GM04503 (cell line): ENCODE measurements at places on chromosomes 1 and 21.

DNA sequence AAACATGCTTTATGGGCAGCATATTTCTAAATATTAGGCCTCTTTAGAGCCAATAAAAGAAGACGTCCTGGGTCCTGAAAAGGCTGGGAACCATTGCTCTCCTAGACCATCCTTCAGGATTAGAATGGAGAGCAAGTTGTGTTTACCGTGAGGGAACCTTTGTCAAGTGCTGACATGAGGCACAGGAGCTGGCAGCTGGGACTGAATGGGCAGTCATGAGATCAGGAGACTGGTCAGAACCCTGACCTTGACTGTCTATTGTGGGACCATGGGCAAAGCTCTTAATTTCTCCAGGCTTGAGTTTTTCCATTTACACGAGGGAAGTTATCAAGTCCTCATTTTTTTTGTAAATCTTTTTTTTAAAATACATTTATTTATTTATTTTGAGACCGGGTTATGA is 5.2 kb downstream of the PFKFB2 start:
- no peak for DNase-seq

- DNase-seq, result no peak
Observed at GRCh38 chr1:52640697-52641096, 7.7 kb downstream of the SHISAL2A start.

- no peak for DNase-seq
Observed at GRCh38 chr1:200861937-200862647, 10.7 kb upstream of the GPR25 start.

DNA sequence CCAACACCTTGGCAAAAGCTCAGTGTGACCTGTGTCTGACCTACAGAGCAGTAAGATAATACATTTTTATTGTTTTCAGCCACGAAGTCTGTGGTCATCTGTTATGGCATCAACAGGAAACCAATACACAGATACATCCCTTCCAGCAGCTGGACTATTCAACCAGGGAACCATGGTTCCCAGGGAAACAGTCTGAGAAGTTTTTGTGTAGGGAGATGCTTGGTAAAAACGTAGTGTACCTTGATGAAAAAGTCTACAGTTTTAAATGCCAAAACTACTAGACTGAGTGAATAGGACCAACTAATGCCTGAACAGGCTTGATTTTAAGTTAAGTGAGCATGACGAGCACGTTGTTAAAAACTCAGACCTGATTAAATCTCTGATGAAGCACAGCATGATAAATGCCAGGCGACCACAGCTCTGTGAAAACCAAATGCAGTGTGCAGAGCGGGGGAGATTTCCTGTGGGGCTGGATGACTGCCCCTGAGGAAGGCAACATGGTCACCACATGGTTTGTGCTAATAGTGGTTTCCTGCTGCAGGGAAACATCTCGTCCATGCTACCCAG is 228.9 kb downstream of the TNR start:
- no peak for DNase-seq

DNA sequence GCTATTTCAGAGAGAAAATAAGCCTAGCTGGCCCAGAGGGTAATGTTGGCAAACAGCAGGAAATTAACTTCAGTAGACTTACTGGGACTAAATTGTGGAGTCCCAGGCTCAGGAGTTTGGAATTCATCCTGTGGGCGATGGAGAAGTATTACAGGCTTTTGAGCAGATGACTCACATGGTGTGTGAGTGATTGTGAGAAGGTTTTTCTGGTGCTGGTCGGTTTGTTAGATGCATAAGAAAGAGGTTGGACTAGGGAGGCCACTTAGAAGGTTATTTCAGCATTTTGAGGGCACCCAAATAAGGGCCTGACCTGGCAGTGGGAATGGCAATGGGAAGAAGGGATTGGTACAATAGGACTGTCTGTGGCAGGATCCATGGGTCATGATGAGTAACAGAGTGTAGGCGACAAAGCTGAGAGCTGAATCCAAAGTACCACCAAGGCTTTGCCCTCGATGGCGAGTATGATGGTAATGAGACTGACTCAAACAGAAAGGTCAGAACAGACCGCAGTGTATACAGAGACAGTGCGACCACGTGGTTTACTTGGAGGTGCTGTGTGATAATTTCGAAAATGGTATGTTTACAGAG is 69.2 kb upstream of the KIF26B start:
- peak; percentile 96 for DNase-seq

DNA sequence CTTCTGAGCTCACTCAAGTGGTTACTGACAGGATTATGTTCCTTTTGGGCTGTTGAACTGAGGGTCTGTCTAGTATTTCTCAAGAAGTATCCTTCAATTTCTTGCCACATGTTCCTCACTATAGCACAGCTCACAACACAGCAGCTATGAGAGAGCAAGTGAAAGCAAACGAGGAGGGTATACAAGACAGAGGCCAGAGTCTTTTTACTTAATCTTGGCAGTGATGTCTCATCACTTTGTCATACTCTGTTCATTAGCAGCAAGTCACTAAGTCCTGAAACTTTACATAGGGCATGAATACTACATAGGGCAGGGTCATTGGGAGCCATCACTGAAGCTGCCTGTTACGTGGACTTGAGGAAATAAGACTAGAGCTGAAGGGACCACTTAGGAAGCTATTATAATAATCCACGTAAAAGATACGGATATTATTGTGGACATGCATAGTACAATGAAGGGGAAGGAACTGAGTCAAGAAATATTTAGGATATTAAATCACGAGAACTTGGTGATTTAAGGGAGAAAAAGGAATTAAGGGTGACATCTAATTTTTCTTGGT is 63.7 kb downstream of the SLC30A7 start:
- no peak for DNase-seq

DNA sequence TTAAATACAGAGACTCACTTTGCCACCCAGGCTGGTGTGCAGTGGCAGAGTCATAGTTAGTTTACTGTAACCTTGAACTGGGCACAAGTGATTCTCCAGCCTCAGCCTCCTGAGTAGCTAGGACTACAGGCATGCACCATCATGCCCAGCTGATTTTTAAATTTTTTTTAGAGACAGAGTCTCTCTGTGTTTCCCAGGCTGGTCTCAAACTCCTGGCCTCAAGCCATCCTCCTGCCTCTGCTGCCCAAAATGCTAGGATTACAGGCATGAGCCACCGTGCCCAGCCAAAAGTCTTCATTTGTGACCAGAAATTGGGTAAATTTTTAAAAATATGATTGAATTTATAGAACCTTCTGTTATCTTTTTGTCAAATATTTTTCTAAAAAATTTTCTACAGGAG is 17.9 kb upstream of the TARS2 start:
- no peak for DNase-seq

DNA sequence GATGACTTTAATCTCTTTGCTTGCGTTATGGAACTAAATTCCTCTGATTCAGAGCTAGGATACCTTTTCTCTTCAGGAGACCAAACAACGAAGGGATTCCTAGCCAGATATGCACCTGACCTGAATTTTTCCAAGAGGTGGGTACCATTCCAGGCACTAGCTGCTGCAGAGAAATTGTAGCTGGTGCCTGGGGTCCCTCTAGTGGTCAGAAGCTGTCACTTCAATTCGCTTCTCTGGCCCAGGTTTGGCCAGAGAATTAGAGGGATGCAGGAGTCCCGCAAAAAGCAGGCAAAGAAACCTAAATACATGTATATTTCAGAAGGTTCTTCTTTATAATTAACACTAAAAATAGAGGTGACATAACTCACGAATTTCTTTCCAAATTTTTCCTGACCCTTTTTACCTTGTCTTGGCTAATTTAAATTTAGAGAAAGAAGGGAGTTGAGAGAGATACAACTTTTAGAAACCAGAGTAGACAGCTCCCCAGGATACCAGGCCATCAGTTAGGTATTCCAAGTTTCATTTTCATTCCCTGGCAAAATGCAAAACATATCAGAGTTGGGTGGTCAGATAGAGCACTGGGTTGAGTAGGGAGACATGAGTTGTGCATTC is 9.6 kb downstream of the ACKR1 start:
- DNase-seq, result no peak

- no peak for DNase-seq
Observed at GRCh38 chr1:15152318-15153183, 996 bp upstream of the TMEM51 start.

GRCh38 chr1:243587823-243588560 is 262.1 kb downstream of the AKT3 start:
- no peak for DNase-seq

DNA sequence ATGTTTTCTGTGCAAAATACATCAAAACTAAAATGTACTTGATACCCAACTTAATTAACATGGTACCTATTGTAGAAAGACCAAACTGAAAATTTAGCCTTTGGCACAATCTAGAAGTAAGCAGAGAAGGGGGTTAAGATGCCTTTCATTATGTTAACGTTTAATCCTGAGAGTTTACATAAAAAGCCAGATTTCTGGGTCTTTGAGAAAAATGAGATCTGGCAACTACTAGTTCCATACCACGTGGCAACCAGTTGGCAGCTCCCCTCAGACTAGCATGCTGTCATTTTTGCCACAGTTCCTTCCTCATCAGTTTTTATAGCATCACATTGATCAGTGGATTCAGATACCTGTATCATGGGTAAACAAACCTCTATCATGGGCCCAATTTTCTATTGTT is 1.5 kb downstream of the RO60 start:
- DNase-seq, result no peak

DNA sequence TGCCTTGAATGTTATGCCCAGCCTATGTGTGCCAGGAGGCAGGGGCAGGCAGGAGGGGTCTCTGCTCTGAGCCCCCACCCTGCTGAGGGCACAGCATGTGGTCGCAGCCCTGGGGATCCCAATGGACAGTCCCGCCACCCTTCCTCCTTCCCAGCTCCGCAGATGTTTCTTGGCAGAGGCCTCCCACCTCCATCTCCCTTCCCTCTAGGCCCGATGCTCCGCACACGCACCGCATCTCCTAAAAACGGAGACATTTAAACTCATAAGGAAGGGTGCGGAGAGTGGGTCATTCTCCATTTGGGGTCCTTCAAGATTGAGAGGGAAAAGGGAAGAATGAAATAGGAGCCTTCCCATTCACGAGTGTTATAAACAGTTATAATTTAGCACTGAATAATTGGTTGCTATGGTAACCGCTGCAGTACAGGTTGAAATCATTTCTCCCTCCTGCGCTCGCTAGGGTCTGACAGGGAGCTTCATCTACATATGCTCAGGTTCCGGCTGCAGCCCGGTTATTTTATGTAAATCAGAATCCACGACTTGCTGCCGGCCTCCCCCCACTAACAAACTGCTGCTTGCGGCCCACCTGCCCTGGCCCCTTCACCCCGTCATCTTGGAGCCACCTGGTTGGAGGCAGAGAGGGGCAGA is 16.0 kb downstream of the CHD5 start:
- DNase-seq, result no peak

GRCh38 chr1:75172556-75172955 is 38.4 kb downstream of the LHX8 start:
- no peak for DNase-seq
